Omental fat pad (tissue), 4 donors: ENCODE measurements at places on chromosomes 1 and 21.
A peak's percentile ranks its signal among the peaks of the same experiment; 100 is the strongest.

GRCh38 chr1:16170283-16170673 lies 14.4 kb upstream of the EPHA2 start:
- no peak for DNase-seq

DNA sequence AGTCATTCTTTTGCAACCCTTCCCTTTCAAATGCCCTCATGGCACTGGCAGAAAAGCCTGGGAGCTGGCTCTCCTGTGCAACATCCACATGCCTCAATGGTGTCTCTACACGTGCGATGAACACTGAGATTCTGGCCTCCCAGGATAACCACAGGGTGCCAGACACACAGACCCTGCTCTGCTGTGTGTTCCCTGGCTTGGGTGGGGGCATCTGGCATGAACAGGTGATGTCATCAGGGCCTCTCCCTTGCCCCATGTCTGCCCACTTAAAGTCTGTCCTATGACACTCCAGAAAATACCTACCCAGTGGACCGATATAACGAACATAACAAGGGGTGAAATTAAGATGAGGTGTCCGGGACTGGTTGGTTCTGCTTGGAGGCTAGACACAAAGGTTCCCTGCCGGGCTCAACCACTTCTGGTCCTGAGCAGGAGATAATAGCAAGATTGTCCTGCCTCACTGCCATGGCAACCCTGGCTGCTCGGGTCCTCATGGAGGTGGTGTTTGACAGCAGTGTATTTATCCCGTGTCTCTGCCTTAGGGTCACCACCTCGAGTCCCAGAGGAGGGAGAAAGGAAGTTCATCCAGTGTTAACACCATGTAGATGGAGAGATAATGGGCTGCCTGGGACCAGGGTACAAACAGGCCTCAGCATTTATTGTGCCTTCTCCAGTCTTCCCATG lies 19.3 kb downstream of the INSRR start:
- no peak for DNase-seq

GRCh38 chr1:102852613-102853012 lies 255.7 kb downstream of the COL11A1 start:
- DNase-seq = no peak

DNA sequence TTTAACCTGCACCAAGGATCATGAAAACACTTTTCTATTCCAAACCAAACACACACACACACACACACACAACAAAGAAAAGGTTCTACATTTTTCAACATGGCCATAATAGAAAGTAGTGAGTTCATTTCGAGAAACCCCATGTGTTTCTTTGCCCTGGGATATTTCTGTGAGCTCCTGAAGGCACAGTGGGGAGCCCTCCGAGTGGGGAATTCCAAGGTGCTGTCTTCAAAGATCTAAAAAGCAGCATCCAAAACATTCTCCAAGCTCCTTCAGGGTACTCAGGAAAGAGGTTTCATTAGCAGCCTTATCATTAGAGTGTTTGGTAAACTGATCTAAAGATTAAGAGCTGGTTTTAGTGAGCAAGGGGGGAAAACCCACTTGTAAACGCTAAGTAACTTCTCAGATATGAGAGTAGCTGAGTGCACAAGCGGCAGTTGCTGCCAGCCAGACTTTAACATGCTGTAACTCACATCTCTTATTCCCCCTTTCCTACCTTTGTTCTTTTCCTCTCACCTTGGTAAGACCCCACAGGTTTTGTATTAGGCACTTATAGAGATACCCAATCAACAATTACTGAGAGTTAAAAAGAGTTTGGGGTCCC lies 38.3 kb downstream of the ZC3H11B start:
- no peak for DNase-seq

DNA sequence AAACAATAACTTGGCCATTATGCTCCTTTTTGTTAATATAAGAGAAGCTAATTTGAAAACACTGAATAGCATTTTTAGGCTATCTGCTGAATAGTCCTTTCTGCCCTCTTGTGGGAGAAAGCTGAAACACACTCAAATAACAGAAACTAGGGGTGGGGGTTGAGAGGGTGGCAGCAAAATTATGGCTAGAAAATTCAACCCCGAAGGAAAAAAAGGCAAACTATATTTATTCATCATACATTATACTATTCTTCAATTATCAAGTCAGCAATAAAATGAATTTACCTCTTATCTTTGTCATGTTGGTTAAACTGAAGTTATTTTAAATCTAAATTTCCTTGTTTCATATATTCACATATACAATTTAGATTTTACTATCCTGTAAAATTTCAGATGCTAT lies 255.9 kb downstream of the FAF1 start:
- no peak for DNase-seq

- DNase-seq = no peak
Observed at GRCh38 chr1:39196244-39197215, 8.0 kb upstream of the MACF1 start.

- DNase-seq = no peak
Observed at GRCh38 chr1:183562701-183563100, 27.6 kb downstream of the NCF2 start.

DNA sequence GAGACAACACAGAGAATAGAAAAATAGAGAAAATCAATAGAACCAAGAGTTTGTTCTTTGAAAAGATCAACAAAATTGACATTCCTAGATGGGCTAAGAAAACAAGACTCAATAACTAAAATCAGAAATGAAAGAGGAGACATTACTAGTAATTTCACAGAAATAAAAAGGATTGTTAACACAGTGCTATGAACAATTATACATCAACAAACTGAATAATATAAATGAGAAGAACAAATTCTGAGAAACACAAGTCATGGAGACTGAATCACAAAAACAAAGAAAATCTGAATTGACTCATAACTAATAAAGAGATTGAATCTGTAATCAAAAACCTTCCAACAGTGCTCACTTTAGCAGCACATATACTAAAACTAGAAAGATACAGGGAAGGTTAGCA lies 51.6 kb upstream of the TTC39A start:
- no peak for DNase-seq

DNA sequence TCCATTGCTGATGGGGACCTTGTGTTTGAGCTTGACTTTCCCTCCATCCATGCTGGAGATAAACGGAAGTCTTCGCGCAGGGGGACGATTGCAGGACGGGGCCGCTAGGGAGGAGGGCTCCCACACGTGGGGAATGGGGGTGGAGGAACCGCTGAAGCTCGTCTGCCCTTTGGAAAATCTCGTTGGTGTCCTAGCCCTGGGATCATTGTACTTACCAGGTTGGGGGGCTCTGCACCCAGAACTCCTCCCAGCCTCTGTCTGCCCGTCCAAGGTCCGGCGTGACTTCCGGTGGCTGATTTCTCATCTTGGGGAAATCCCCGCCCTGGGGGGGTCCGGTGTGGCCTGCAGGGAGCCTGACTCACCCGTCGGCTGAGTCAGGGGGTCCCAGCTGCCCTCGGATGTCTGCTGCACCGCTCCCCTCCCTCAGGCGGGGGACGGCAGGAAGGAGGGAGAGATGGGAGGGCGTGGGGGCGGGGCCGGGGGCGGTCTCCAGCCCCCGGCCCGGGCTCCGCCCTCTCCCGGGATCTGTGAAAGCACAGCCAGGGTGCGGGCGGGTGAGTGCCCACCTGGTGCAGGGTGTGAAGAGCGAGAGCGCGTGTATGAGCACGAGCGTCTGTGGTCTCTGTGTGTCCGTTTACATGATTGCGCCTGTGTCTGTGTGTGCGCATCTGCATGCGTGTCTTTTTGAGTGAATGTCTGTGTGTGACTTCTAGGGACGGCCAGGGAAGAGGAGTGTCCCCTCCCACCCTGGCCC lies 35.8 kb downstream of the PIK3CD start:
- DNase-seq = peak; percentile 81

DNA sequence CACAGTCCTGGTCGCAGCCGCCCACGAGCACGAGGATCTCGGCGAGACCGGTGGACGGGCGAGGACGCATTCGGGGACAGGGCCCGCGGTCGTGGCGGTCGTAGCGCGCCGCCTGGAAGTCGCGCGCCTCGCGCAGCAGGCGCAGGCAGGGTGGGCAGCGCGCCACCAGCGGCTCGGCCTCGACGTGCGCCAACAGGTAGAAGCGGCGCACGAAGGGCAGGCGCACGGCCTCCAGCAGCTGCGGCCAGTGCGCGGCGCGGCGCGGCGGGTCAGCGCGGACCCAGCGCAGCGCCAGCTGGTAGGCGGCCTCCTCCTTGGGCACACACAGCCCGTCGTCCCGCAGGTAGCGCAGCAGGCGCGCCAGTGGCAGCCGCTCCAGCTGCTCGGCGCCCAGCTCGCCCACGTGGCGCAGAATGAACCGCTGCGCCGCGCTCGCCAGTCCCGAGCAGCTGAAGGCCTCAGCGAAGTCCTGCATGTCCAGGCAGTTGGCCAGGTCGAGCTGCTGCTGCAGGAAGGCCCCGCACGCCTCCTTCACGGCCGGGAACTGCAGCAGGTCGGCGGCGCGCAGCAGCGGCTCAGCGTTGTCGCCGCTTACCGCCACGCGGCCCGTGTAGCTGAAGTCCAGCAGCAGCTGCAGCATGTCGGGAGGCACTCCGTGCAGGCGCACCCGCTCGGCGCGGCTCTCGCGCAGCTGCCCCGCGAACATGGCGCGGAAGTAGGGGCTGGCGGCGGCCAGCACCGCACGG lies 573 bp downstream of the KLHL21 start:
- no peak for DNase-seq
